CD4-positive, alpha-beta T cell treated with Interleukin-15 for 4 hours (primary cell): ENCODE measurements at places on chromosomes 12 and 14.

DNA sequence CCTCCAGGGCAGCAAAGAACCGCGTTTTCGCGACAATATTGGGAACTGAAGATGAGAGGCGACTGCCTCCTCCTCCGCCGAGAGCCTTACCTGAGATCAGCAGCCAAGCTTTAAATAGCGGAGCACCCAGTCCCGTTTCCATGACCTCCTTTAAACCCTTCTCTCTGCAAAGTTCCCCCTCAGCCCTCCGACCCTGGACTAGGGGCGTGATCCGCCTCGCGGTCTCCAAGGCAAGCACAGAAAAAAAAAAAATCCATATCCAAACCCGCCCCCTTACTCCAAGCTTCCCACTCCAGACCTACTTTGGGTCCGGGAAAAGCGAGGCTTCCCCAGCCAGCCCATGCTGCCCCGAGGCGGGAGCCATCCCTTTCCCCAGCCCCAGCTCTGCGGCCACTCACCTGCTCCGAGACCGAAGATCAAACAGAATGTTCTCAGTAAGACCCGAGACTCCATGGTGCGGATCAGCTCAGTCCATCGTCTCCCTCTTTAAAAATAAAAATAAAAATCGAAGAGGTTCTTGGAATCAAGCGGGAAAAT is 630 bp downstream of the NELL2 start:
- no peak for DNase-seq

GRCh38 chr12:100251917-100252316 is 15.0 kb downstream of the DEPDC4 start:
- DNase-seq = no peak

DNA sequence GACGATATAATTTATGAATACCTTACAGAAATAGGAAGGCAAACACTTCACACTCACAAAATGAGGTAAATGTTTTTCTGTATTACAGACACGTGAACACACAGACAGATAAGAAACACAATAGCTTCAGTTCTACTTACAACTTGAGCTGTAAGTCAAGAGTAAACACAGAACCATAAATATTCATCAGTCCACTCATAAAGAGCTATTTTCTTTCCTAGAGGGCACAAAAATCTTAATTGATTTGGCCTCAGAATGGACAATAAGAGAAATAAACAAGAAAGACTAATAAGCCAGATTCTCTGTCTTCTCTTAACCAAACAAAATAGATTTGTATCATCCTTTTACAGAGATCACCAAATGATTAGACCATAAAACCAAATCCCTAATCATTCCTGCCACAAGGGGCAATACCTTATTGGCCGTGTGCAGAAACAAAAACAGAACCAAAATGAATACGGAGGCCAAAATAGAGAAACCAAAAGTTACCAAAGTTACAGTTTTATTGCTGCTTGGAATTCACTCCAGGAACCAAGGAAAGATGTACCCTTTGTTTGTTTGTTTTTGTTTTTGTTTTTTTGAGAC is 38.1 kb upstream of the GARIN2 start:
- no peak for DNase-seq

- DNase-seq = no peak
Observed at GRCh38 chr12:119683816-119684215, 15.9 kb downstream of the PRKAB1 start.

DNA sequence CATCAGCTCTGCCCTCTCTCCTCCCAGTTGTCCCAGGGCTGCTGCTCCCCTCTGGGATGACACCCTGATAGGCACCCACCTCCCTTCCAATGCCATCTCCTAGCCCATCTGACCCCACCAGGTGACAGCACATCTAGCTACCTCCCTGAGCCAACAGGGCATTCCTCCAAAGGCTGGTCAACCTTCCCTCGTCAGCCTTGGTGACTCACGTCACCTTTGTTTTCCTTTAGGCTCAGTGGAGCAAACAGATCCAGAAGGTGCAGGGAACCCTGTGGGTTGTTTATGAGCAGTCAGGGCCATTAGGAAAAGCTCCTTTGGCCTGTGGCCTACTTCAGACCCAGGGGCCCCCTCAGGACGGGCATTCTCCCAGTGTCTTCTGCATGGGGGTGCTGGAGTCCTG is 32.4 kb downstream of the PIGH start:
- no peak for DNase-seq

DNA sequence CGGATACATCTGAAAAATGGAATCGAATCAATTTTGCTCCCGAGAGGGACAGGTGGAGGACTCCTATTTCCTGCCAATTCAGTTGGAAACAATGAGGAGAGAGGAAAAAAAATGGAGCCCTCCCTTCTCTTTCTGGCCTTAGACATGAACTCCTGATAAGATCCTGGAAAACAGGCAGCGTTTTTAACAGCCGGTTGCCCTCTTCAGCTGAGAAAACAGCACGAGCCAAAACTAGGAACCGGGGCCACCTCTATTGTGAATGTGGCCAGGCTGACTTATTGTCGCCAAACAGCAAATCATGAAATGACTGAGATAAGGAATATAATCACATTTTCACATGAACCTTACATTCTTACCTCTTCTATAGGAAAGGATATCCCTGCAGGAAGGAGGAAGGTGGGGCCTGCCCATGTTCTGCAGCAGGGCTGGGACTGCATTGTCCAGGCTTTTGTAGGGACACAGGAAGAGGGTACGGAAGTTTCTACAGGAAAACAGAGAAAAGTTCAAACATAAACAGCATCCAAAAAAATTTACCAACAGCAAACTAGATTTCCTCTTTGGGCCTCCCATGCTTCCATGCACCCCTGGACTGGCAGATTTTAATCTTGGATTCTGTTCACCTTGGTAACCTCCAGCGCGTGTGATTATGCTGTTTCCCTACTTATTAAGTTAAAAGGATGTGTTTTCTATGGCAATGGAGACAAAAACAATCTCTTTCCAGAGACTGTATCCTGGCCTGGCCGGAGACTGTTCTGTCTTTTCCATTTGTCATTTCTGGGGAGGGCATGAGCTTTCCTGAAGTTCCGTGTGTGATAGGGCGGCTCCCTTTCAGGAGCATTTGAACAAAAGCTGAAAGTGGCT is 29.0 kb upstream of the ELK3 start:
- DNase-seq = no peak

GRCh38 chr12:50397117-50397650 is 775 bp upstream of the FAM186A start:
- no peak for DNase-seq

GRCh38 chr12:67943141-67943892 is 45.9 kb upstream of the IFNG-AS1 start:
- peak; percentile 70 for DNase-seq

DNA sequence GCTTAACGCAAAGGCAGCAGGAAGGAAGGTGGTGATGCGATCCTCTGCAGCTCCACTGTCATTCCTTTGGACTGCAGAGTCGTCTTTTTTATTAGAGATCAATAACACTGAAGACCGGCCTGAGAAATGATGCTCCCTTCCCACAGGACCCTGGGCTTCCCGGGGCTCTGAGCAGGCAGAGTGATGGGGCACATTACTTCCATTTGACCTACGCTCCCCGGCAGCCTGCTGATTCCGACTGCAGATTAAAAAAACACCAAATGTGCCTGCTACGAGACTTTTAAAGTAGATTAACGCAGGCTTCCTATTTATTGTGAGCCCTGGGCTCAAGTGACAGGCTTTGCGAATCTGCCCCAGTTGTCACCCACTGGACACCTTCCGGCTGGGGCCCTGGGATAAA is 37.5 kb downstream of the KCNA1 start:
- DNase-seq = no peak

DNA sequence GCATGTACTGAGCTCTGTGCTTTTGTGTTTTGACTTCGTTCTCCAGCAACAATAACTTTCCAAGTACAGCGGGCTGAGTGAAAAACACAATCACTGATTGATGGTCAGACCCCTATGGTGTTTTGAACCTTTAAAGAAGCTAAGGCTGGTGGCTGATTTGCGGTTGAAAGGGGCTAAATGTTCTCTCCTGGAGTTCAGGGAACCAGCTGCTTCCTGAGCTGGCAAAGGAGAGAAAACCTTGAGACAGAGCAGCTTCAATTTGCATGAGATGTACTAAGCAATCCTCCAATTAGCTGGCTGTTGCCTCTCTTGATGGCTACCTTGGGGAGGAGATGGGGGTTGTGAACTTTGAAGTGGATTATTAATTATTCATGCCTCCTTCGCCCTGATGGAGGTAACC is 546.7 kb upstream of the SEL1L start:
- no peak for DNase-seq

DNA sequence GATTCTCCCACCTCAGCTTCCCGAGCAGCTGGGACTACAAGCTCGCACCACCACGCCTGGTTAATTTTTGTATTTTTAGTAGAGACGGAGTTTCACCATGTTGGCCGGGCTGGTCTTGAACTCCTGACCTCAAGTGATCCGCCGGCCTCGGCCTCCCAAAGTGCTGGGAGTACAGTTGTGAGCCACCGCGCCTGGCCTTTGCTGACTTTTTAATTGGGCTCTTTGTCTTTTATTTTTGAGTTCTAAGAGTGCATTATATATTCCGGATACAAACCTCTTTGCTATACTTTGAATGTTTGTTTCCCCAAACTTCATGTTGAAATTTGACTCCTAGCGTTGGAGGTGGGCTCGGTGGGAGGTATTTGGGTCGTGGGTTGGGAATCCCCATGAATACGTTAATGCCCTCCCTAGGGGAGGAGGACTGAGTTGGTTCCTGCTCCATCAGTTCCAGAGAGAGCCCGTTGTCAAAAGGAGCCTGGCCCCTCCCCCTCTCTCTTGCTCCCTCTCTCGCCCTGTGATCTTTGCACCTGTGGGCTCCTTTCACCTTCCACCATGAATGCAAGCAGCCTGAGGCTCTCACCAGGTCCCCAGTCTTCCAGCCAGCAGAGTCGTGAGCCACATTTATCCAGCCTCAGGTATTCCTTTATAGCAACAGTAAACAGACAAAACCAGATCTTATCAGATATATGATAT is 103.2 kb upstream of the EVL start:
- no peak for DNase-seq
